ENCODE measurements at places on chromosomes 7 and 10.

GRCh38 chr10:5461914-5462840 lies 37.2 kb downstream of the CALML5 start:
- DNase-seq: no peak

DNA sequence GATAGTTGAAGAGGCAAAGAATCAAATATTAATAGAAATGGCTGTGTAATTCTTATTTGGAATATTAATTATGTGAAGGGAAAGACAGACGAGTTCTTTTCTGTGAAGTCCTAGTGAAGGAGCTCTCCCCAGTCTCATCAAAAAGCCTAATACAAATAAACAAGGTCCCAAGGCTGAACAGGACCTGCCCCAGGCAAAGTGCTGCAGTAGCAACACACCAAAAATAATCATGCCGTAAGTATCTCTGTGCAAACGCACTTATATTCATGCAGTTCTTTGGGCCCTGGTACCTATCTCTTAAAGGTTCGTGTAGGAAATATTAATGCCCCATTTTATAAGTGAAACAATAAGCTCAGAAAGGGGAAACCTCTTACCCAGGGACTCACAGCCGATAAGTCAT lies 12.2 kb upstream of the CHST15 start:
- no peak for DNase-seq

- DNase-seq: no peak
These were observed 66.9 kb downstream of the GALNT17 start for GRCh38 chr7:71198887-71199286.

DNA sequence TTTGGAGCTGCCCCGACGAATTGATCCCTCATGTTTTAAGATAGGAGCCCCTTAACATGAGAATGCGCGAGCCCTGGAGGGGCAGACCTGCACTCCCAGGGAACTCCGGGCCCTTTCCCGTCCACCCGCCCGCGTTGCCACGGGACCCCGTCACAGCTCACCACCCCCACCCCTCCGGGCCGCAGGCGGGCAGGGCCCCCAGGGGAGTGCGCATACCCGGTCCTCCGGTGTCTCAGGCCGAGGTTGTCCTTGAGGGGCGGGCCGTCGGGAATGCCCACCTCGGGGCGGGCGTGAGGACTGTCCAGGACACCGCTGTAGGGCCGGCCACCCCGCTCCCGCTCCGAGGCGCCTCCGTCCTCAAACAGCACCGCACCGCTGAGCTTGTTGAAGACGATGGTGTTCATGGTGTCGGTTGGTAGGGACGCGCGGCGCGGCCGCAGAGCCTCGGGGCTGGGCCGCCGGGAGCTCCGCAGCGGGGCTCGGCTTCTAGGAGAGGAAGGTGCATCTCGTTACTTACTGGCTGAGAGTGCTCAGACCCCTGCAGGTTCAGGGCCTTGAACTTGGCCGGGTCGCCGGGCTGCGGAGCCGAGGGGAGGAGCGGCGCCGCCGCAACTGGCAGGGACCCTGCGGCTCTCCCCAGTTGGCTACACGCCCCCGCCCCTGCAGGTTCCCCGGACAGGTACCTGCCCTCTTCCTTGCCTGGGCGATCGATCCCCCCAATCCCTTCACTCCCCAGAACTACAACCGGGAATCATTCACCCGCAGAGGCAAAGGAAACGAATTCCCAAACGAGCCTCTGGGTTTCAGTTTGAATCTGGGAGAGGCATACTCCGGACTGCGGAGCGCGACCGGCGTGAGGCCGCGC lies 2.4 kb downstream of the MKX start:
- no peak for DNase-seq

- DNase-seq: peak; percentile 41
These were observed 126.4 kb upstream of the CCDC6 start for GRCh38 chr10:60032723-60033122.

- DNase-seq: no peak
These were observed 8.8 kb upstream of the EPHB4 start for GRCh38 chr7:100835903-100836811.

Data from T-helper 1 cell (primary cell).